ENCODE measurements at places on chromosomes 3 and 15.

DNA sequence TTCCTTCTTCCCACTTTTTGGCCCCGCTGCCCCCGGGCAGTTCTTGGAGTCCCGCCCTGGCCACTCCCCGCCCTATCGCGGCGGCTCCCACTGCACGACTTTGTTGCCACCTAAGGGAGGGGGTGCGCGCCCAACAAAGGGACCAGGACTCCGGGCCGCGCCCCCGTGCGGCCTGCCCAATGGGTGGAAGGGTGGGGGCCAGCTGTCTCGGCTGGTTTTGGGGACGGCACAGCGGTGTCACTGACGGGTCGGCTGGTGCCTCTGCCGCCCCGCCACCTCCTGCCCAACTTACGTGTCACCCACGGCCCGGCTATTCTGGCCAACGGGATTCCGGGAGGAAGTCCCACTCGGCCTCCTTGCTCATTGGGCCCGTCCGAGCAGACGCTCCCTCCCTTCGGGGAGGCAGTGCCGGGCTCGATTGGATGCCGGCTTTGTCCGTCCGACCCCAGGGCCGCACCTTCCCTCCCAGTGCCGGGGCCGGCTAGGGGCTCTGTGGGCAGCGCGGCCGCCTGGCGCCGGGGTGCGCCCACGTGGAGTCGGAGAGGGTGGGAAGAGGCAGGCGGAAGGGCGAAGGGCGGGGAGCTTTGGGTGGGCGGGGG lies at the start of gene GOLIM4:
GOLIM4 (minus strand) TSS at position 314 of the 599 bp plus-strand sequence. CDS start 639 bp downstream, outside the sequence.
- peak; percentile 99 for DNase-seq

DNA sequence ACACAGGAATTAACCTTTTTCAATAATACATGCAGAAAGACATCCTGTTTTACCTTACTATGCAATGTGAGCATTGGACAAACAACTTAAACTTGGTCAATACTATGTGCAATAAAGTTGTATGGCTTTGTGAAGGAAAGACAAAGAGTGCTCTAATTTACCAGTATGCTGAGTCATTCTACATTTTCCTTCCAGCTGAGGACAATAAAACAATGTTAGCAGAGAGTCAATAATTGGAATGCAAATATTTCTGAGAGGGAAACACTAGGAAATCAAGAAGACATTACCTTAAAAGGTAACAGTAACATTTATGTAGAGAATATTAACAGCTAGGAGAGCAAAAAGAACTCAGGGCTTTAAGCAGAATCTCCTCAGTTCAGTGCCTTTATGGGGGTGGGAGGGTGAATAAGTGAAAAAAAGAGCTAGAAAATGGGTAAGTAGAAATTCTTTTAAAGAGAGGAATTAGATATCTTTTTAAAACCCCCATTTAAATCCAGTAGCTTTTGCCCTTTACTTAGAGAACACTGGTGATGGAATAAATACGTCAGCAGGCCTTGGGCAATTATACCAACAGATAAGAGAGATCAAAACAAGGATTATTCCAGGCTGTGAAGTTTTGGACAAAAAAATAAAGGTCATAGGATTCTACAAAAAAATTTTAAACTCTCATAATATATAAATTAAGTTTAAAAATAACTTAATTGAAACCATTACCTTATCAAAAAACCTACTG lies 11.6 kb upstream of the HGD start:
- DNase-seq = peak; percentile 51

DNA sequence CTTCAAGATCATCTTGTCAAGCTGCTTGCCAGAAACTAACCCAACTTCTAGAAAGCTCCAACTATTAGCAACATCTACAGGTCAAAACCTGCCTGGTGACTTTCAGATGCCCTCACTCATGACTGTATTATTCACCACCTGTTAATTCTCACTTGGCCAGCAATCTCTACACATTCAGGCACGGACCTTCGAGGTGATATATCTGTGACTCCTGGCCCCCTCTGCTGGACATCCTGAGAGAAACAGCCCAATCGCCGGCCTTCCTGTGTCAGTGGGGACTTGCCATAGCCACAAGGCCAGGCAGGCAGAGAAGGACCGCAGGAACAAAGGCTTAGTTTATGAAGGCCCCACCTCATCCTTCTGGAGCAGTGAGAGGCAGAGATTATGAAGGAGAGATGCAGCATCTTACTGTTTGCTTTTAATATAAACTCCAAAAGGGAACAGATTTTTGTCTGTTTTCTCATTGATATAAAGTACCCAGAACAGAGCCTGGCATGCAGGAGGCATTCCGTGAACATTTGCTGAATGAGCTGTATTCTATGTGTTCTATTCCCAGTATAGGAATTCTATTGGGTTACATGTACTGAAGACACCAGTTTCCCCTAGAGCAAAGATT lies 24.4 kb upstream of the OCA2 start:
- DNase-seq = peak; percentile 57

DNA sequence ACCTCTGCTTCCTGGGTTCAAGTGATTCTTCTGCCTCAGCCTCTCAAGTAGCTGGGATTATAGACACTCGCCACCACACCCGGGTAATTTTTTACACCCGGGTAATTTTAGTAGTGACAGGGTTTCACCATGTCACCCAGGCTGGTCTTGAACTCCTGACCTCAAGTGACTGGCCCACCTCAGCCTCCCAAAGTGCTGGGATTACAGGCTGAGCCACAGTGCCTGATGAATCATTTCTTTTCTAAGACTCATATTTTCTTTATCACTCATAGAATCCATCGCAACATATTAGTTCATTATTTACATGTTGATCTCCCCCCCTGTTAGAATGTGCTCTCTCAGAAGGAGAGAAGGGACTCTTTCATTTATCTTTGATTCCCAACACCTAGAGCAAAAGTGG lies 109.5 kb upstream of the PTPRG start:
- peak; percentile 6 for DNase-seq

DNA sequence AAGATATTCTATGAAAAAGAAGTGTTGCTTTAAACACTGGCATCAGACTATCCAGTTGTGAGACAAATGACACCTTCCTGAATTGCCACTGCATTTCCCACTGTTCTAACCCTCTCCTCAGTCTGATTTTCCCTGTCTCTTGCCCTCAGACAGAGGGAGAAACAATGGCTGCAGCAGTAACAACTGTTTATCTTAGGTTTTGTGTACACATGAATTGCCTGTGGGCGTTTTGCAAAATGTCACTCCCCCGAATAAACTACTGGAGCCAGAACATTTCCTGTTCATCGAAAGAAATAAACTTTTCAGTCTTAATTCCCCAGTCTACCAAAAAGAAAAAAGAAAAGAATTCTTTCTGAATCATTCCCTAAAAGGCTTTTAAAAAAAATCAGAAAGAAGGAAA lies 155.1 kb downstream of the MAGI1 start:
- DNase-seq = no peak

GRCh38 chr15:91346259-91346658 lies 246.2 kb downstream of the SV2B start:
- DNase-seq = no peak

GRCh38 chr15:33206366-33206765 lies 11.9 kb upstream of the FMN1 start:
- DNase-seq = no peak

GRCh38 chr3:38117748-38118420 lies 19.0 kb downstream of the ACAA1 start:
- DNase-seq = peak; percentile 52

DNA sequence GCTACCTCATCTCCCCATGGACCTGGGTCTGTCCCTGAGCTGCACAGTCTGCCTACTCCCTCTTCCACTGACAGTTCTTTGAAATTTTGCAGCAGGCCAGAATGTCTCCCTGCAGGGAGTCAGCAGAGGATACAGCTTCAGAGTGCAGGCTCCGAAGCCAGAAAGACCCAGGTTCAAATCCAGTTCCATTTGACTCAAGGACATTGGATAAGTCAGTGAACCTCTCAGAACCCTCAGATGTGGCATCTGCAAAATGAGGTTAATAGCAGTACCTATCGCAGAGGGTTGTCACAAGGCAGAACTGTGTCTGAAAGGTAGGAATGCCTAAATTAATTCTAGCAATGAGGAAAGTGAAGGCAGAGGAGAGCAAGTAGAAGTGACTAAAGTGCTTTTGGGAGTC lies 244.4 kb upstream of the TRIM42 start:
- DNase-seq = no peak

DNA sequence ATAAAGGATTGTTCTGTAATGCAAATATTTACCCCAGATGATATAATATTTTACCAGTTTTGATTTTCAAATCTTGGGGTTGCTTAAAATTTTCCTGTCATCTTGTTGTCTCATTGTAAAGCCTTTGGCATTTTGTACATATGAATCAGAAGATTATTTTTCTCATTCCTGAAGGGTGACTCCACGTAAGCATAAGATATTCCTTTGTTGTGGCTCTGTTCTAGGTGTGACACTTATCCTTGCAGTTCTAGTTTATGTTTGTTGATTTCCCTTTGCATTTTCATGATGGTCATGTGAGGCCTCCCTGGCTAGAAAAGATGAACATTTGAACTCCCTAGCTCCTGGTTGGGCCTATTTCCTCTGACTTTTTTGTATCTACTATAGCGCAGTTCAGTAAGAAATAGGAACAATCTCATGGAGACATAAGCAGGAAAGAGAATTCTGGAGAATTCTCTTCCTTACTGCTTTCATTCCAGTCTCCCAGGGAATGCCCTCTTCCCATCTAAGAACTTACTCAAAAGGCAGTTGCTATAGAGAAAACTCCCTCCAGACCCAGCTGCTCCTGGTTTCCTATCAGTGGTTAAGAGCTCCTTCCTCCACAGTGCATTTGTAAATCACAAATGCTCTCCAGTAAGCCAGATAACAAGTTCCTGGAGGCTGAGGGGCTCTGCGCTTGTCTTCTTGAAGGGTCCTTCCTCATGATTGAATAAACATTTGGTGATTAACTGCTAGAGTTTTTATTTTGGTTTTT lies 124.7 kb downstream of the WNT5A start:
- peak; percentile 45 for DNase-seq

- peak; percentile 90 for DNase-seq
Measured at GRCh38 chr3:110526777-110527727, 544.6 kb upstream of the NECTIN3 start.

Measured in RPMI7951 (cell line).